ENCODE measurements at places on chromosomes 3 and 15.

DNA sequence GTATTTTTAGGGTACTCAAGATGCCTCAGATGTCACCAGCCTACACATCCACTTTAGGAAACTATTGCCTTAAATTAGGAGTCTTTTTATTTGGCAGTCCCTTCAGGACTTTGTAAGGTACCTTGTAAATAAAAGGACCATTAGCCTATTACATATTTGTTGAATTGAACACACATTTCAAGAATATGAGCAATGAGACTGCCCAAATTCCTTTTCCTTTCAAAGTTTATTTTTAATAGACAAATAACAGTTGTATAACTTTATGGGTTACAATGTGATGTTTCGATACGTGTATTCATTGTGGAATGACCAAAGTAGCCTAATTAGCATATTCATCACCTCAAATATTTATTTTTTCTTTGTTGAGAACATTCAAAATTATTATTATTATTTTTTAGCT, 176.7 kb upstream of the PDZRN3 start:
- no peak for DNase-seq

- no peak for DNase-seq
Observed at GRCh38 chr3:139318431-139318816, 25.4 kb upstream of the MRPS22 start.

DNA sequence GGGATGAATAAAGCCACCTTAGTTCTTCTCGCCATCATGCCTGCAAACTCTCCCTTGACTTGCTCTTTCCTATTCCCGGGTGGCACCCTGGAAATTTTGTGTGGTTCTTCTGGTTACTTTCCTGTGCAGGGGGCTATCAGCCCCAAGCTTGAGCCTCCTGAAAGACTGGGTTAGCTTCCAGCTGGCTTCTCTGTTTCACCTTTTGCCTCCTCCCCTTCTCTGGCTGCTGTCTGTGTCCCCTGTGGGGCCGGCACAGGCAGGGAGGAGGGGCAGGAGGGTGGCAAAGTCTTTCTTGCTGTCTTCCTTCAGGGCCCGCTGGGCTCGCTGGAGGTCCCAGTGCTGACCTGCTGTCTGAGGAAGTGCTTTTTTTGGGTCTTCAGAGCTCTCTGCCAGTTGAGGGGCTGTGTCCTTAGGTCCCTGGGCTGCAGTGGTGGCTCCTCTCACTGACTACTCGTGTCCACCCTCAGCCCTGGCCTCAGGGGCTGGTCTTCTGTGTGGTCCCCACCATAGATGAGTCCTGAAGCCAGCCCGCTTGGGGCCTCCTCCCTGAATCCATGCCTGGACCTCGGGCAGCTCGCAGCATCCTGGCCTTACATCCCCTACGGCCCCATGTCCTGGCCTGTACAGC, 196.5 kb downstream of the KLF13 start:
- no peak for DNase-seq

- DNase-seq = no peak
Observed at GRCh38 chr3:19364148-19364547, 215.8 kb downstream of the KCNH8 start.

- DNase-seq = no peak
Observed at GRCh38 chr15:94893091-94893490, 661.7 kb downstream of the MCTP2 start.

DNA sequence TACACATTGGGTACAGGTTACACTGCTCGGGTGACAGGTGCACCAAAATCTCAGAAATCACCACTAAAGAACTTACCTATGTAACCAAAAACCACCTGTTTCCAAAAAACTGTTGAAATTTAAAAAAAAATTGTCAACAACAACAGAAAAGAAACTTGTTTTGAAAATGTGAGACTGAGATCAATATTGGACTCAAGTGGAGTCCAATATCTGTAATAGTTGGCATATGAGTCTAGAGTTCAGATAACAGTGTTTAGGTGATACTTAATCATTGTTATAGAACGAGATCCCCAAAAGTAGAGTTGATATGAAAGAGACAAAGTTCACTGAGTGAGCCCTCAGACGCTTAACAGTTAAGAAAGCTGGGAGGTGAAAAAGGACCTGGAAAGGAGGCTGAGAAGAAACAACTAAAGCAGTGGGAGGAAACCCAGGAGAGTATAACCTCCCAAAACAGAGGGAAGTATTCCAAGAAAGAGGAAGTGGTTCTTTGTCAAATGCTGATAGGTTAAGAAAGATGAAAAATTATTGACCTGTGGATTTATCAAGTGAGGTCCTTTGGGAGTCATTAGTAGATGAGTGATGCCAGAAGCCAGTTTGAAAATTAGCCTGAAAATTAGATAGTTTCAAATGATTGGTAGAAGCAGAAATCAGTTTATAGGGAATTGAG, 388.6 kb upstream of the DPH6 start:
- DNase-seq = no peak

DNA sequence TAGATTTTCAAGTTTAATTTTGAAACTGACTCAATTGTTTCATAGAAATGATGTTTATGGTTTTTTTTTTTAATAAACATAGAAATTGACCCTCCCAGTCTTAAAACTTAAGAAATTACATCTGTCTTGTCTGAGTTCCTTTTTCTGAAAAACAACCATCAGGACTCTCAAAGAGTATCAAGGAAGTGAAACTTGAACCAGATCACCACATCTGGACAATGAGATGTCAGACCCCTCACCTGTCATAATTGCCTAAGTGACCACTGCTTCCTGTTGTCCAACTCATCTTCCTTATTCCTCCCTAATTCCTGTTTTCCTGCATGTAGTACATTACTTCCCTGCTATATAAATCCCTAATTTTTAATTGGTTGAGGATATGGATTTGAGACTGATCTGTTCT, 441.5 kb upstream of the ARHGEF26 start:
- no peak for DNase-seq

DNA sequence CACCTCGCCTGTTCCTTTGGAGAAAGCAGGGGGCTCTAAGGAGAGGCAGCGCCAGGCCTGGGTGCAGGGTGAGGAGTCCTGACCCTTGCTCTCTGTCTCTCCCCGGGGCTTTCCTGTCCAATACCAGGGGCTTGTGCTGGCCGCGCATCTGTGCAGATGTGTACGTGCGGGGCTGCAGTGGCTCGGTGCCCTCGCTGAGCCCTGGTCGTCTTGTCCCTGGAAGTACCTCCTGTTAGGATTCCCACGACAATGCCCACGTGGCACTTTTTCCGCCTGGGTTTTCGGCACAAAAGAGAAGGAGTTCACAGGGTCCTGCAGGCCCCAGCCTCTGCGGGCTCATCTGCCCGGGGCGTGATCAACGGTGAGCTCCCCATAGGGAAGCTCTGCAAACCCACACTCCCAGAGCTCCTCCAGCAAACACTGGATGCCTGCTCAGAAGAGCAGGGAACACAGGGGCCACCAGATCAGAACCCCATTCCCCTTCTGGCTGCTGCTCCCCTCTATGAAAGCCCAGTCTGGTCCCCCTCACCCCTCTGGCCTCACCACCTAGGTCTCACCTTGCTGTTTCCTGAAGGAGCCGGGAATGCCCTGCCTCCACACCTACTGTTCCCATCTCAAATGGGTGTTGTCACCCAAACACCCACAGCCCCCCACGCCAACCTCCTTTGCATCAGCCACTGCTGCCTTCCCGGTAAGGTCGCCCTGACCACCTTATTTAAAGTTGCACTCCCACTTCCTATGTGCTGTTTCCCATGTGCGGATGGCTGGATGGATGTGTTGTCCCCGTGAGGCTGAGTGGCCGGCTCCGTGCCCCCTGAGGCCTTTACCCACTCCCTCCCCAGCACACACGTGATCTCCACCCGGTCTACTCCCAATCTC, 62.6 kb upstream of the PRR20G start:
- no peak for DNase-seq

DNA sequence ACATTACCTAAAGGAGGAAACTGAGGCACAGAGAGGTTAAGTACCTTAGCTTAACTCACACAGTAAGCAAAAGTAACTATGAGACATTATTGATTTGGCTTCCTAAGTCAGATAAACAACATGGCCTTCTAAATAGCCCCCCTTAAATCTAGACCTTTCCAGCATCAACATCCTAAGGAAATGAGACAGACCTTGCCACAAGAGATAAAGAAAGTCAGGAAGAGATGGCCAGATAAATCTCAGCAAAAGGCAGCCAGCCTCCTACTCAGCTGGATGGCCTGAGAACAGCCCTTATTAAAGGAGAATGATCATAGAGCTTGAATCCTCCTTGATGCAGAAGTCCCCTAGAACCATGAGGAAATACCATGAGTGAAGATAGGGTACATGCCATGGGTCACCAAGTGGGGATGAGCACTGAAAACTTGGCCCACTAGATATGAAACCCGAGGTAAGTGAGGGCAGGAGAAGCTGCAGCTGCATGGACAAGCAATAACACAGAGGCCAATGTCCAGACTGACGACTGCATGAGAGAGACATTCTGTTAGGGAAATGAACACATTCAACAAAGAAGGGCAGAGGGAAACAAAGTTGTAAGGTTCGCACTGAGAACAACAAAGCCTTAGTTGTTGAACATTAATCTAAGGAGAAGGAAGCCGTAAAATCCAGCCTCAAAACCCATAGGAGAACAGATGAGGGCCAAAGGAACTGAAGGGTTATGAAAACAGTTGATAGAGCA, 69.6 kb downstream of the ZIC4 start:
- no peak for DNase-seq

DNA sequence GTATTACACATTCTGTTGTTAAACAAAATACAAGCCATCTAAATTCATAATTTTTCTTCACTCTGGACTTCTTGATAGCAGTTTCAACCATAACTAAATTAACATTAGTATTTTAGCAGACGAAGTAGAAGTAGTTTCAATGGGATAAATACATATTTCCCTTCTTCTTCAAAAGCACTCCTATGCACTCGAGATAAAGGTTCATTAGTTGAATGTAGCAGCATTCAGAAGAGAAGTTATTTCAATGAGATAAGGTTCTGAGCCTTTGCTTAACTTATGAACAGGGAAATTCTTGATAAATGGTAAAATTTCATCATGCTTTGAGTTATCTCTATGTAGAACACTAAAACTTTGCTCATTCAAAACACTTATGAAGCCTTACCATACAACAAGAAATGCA, 11.8 kb downstream of the TM4SF18 start:
- no peak for DNase-seq

GRCh38 chr3:184486614-184487013, 75.0 kb upstream of the EPHB3 start:
- no peak for DNase-seq

DNA sequence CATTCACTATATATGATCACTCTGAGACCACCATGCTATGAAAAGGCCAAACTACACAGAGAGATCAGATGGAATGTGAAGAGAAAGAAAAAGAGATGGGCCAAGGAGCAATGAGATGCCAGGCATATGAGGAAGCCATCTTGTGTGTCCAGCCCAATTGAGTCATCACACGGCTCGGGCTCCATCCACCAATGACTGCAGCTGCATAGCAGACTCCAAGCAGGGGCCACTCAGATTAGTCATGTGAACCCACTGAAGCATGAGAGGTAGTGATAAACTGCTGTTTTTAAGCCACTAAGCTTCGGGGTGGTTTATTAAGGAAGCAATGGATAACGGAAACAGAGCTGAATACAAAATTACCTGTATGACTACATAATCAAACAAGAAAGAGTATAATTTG, 185.9 kb downstream of the SUCLG2 start:
- DNase-seq = no peak

DNA sequence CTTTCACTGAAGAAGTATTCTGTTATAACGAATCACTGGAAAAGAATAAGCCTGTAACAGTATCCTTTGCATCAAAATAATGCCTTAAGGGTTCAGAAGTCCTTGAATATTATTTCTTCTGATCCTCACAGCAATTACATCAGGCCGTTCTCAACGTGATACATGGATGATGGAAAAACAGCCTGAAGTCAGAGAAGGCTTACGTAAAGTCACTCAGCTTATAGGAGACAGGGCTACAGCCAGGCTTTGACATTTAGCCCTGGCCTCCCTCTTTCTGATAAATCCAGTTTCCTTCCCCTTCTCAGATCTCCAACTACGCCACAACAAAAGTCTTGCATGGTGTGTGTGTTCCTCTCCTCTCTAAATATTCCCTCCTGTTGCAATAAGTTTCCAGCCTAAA, 131.9 kb downstream of the ANO10 start:
- DNase-seq = no peak

DNA sequence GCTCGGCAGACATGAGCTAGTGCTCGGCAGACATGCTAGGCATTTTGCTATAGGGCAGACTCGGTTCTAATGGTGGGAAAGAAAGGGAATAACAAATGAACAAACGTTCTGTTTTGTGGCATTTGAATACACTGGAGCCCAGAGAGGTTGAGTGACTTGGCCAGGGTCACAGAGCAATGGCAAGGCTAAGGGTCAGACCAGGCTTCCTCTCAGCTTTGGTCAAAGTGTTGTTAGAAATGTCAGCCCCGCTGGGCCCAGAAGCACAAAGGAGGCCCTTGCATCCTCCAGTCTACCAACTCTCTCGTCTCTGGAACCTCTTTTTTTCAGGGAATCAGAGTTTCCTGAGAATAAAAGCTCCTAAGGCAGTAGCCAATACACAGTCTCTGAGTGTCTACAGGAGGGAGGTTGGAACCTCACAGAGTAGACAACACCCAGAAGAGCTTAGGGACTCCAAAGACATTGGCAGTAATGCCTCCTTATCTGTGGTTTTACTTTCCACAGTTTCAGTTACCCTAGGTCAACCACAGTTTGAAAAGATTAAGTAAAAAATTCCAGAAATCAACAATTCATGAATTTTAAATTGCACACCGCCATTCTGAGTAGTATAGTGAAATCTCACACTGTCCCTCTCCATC, 47.3 kb downstream of the SSUH2 start:
- DNase-seq = no peak

Data from CD4-positive, alpha-beta T cell treated with Interleukin-6 at 100 ng/mL for 8 hours (primary cell).